ENCODE measurements at places on chromosomes 11 and 22.

DNA sequence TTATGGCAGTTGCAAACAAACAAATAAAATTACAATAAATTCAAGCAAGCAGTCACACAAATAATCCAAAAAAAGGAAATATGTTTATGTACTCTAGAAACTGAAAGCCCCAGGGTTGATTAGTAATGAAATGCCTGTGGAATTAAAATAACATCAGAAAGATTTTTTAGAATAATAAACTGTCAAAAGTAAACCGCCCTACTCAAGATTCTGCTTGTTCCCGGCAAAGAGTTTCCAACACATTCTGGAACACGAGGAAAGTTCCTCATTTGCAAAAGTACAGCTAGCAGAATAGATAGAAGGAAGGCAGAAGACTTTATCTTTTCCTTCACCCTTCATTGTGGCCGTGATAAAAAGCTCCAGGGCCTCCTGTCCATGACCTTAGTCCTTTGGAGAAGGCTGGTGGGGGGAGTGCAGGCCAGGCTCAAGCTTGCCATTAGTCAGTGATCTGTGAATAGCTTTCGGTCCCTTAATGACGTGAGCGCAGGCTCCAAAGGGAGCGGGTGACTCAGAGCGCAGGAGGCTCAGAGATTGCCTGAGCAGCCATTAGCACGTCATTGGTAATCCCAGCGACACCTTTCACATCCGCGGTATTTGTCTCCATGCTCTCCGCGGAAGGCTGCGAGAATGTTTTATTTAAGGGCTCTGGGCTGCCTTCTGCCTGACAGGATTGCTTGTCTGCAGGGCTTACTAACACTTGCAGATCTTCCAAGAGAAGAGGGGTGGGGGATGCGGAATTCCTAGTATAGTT, 458.3 kb downstream of the METTL15 start:
- DNase-seq = no peak

DNA sequence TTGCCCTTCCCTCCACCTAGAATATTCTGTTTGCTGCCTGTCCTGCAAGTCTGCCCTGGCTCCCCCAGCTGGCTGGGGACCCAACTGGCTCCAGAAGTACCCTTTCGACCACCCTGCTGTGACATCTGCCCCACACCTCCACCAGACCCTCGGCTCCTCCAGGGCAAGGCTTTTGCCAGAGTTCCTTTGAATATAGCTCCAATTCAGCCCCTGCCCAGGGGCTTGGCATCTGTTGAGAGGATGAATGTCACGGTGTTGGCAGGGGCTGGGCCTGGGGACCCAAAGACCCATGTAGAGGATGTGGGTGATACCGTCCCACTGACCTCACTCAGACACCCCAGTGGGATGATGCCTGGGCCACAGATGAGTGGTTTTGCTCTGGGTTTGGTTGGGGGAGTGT, 4.0 kb downstream of the NLRP6 start:
- DNase-seq = no peak

DNA sequence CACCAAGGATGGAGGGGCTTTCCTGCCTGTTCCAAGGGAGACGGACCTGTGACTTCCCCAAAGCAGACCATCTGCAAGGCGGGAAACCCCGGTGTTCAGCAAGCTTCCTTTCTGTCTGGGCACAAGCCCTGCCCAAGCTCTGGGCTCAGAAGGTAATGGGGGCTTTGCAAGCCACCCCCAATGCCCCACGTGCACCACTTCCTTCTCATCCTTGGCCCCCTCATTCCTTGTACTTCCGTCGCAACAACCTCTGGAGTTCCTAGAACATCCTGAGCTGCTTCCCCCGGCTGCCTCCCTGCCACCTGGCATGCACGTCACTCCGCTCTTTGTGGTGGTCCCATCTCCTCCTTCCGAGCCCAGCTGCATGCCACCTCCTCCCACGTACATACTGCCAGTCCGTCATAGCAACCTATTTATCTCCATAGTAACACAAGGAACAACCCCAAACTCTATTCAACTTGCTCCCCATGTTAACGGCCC, 3.9 kb downstream of the MYEOV start:
- DNase-seq = no peak

DNA sequence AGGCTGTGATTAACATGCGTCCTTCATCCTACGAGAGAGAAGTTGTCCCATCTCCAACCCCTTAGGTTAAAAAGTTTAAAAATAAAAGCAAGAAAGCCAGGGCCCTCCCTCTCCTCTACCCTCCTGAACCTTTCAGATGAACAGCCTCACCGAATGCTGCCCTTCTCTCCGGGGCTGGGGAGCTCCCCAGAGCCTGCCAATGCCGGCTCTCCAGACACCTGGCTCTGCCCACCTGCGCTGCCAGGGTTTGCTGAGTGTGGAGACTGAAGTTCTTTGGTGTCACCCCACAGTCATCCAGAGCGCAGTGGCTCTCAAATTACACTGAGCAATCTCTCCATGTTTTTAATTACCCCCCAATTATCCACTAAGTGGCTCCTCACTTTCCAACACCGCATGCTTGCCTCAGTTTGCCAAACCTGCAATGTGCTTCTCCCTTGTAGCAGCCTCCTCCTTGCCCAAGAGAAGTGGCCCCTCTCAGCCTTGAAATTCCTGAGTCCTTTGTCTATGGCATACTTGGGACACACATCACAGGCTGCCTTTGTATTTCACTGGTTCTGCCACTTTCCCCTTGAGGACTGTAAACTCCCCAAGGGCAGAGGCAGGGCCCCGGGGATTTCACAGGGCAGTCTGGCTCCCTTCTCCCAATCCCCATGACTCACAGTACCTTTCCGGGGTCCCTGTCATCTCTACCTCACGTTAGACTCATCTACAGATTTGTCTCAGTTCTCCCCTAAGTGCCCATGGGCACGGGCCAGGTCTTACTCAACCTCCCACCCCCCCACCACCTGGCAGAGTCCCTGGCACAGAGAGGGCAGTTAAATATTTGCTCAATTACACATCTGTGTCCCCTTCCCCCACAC, 2.0 kb downstream of the MYH9 start:
- DNase-seq = peak; percentile 55

- DNase-seq = no peak
These were observed 1005.8 kb upstream of the CCDC90B start for GRCh38 chr11:84292006-84292405.

- no peak for DNase-seq
These were observed 624.5 kb downstream of the OPCML start for GRCh38 chr11:132907651-132908413.

DNA sequence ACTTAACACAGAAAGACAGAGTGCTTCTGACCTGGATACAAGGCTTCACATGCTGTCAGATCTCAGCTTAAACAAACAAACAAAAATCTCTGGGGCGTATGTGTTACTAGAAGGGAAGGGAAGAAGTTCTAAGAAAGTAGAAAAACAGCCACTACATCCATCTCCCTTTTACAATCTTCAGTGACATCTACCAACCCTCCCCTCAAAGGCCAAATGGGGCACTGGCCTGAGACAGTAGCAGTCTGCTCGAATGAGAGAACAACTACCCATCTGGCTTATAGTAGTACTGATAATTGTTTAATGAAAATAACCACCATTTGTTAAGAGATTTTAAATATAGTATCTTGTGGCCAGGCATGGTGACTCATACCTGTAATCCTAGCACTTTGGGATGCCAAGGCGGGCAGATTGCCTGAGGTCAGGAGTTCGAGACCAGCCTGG, 29.4 kb downstream of the CCDC83 start:
- no peak for DNase-seq

- no peak for DNase-seq
These were observed 64.0 kb downstream of the SCN3B start for GRCh38 chr11:123590296-123590912.

GRCh38 chr11:36296884-36297543, 926 bp downstream of the PRR5L start:
- no peak for DNase-seq

GRCh38 chr22:21796863-21797262, 61.3 kb upstream of the YPEL1 start:
- no peak for DNase-seq

All from stimulated activated CD4-positive, alpha-beta T cell treated with anti-CD3 and anti-CD28 coated beads, Interleukin-12 subunit alpha, Interleukin-12 subunit beta, amount 100 ng/mL, for 48 hours (primary cell).